ENCODE measurements at places on chromosomes 16 and 17. TPM values are rescaled to one million over a fixed set of nuclear protein-coding genes. Genes with fewer than 3 reads are reported as not detected.

DNA sequence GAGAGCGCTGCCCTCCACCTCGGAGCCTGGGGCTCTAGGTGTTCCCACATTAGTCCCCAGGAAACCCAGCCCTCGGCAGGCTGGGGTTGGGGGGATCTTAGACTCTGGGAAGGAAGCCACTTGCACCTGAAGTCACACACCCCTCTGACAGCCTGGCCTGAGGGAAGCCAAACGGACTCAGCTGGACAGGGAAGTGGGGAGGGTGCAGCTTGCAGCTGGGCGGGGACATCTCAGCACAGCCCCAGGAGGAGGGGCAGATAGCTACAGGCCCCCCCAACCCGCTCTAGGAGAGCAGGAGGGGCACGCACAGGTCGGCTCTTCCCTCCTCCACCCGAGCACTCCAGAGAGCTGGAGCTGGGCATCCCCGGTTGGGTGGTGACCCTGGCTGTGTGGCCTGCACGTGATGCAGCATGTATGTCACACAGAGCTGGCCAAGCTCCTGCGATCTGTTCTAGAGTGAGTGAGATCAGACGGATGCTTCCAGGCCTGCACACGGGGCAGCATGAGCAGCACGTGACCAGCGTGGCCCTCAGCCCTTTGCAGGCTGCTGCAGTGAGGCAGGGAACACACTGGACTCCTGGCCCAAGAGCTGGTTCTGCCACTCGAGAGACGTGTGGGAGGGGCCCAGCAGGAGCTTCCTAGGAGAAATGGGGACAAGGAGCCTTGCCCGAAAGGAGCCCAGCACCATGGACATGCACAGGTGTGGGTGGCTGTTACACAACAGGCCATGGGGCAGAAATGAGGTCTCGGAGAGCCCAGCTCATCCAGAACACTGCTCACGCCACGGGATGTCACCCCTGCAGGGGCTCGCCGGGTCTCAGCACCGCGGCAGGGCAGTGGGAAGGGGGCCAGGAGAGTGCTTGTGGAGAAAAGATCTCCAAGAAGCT lies 15.4 kb downstream of the KIFC3 start:
- DNase-seq: peak; percentile 60

- peak; percentile 94 for DNase-seq
Measured at GRCh38 chr17:60525685-60526514, at the start of gene APPBP2. TSS of gene APPBP2 (minus strand) at chr17:60526242. CDS start at chr17:60525931, 311 bp downstream.

GRCh38 chr17:13995856-13996271 lies 73.4 kb upstream of the COX10 start:
- no peak for DNase-seq

PHLPP2 gene
- polyA plus RNA-seq: 6.0 TPM

HAS3 gene
- polyA plus RNA-seq: 2.2 TPM
